Substantia nigra (tissue), 51 donors: ENCODE measurements at places on chromosomes 16 and 17.
A peak's percentile ranks its signal among the peaks of the same experiment; 100 is the strongest.

DNA sequence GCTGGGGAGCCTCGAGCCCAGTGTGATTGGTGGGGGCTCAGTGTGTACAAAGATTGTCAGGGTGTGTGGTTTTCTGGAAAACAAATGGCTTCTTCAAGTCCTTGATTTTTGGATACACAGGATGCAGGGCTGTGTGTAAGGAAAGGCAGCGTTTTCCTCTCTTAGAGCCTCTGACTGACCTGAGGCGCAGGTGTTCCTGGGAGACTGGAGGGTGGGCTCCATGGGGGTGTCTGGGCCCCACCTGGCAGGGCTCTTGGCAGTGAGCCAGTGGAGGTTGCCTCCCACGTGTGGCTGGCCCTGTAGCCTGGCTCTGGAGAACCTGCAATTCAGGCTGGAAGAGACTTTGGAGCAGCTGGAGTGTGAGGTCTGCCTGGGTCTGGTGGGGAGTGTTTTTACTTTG lies 5.0 kb downstream of the FOXK2 start:
- DNase-seq: no peak

DNA sequence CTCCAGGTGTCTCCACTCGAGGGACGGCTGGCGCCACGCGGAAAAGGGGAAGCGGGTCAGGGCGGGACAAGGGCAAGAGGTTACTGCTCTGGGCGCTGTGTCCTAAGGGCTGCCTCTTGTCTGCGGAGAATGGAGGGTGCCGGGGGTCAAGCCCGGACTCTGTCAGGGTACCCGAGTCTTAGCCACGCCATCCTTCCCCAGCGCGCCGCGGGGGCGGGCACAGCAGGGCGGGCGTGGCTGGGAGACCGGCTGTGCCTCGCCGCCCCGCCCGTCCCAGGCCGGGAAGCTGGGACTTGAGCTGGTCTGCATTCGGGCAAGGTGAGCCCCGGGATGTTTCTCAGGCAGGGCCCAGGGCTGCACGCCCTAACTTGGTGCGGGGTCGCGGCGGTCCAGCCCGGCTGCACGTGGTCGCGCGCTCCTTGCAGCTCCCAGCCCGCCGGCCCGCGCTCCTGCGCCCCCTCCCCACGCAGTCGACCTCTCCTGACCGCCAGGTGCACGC lies 6.2 kb upstream of the ACTG1 start:
- no peak for DNase-seq

- DNase-seq: peak; percentile 3
Measured at GRCh38 chr17:60720763-60721531, 43.3 kb downstream of the BCAS3 start.

GRCh38 chr17:48894886-48895285 lies 2.3 kb downstream of the ATP5MC1 start:
- no peak for DNase-seq

DNA sequence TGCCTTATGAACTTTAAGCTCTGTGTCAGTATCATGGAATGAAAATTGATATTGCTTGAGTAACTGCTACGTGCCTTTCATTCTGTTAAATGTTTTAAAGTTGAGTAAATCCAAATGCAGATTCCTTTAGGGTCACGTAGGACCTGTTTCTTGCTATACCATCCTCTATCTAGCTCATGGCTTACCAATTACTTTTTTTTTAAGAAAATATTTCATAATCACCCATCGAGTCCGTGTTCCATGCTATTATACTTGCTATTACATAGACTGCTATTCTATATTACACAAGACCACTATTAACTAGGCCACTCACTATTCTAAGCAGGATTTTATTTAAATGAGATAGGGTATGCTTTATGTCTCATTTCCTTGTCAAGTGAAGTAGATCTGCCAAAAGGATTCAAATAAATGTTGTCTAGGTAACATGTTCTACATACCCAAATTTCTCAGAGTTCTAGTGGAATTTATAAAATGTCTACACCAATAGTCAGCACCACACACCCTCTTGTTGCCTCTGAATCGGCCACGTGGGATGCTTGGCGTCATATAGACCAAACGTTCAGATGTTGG lies 11.9 kb downstream of the ANKFN1 start:
- no peak for DNase-seq

DNA sequence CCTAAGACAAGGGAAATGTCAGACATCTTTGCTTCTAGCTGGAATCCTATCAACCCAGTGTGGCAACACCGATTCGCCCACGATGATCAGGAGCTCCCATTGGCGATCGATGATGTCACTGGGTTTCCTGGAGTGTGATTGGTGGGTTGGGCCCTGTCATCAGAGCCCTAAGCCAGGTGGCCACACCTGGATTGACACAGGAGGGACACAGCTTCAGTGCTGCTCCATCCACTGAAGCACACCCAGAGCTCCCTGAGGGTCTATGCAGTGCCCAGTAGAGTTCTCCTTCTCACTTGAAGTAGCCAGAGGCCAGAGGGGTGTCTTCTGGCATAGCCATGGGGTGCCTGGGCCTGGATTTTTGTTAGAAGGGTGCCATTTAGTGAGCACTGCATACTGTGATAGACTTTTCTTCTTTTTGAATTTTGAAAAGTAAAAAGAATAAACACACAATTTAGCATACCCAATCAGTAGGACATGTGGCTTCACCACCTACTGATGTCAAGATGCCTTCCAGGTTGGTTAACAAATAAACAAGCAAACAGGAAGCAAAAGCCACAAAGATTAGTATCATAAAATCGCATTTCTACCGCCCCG lies 77.6 kb downstream of the CMIP start:
- peak; percentile 18 for DNase-seq

DNA sequence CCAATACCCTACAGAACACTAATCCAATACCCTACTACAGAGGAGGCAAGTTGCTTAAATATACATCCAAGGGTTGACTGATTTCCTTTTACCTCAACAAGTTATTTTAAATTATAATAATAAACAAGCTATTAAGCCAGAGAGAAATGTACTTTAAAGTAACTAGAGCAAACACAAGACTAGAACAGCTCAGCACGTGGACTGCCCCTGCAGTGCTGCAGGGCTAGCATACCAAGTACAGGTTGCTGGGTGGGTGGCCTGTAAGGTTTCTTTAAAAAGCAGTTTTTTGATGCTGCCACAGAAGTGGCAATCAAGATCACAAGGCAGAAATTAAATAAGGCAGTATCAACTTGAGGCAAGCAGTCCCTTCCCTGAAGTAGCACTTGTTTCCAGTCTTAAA lies 63.5 kb downstream of the PARN start:
- DNase-seq: no peak
